ENCODE measurements at places on chromosomes 11 and 22.

DNA sequence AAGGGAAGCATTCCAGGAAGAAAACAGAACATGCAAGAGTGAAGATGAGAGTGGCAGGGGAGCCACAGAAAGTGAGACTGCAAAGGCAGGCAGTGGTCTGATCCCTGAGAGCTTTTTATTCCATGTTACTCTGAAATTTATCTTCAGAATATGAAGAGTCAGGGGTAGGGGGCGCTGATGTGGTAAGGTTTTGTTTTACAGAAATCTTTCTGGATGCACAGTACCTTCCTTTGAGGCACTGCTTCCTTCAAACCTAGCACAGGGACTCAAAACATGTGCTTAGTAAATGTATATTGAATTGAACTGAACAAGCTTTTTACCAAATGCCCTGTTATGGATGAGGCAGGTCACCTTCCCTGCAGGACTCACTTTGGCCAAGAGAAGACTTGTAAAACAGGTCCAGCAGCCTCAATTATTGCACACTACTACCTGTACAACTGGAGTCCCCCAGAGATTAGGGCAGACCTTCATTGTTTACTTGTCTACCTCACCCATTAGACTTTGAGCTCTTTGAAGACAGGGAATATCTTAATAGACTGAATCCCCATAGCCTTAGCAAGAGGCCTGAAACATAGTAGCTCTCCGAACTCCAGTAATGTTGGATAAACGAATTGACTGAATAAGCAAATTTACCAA, 2.2 kb downstream of the PAK1 start:
- DNase-seq, result no peak

- no peak for DNase-seq
Measured at GRCh38 chr22:20211997-20212753, 55.9 kb downstream of the RTN4R start.

DNA sequence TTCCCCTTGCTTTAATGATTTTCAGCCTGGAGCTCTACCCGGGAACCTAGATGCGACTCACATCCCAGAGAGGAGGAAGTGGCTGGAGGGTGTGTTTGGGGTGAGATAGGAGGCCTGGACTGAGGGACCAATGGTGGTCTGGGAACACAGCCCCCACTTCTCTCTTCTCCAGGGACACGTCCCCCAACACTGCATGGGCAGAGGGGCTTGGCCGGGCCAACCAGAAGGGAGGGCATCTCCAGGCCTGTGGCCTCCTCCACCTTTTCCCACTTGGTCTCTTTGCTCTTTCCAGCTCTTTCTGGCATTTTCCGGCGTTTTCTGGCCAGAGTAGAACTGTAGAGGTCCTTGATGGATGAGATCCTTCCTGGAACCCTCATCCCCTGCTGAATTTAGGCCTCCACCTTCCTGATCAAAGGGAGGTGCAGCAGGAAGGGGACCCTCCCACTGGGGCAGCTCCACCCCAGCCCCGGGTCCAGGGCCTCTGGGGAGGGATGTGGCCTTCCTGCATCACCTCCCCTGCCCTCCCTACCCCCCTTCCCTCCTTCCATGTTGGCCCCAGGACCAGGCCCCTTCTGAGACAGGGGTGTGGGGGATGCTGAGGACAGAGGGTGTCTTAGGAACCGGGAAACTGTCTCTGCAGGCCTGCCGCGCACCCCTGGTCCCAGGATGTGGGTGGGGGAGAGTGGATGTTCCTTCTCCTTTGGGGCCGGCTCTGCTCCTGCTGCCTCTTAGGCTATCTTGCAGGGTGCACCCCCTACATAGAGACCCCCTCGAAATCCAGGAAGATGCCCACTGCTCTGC, 24.4 kb downstream of the MRGPRG start:
- DNase-seq, result no peak

GRCh38 chr11:12269104-12269441, 108.3 kb upstream of the PARVA start:
- DNase-seq, result no peak

GRCh38 chr22:36358533-36359469, 29.0 kb downstream of the MYH9 start:
- DNase-seq, result no peak

DNA sequence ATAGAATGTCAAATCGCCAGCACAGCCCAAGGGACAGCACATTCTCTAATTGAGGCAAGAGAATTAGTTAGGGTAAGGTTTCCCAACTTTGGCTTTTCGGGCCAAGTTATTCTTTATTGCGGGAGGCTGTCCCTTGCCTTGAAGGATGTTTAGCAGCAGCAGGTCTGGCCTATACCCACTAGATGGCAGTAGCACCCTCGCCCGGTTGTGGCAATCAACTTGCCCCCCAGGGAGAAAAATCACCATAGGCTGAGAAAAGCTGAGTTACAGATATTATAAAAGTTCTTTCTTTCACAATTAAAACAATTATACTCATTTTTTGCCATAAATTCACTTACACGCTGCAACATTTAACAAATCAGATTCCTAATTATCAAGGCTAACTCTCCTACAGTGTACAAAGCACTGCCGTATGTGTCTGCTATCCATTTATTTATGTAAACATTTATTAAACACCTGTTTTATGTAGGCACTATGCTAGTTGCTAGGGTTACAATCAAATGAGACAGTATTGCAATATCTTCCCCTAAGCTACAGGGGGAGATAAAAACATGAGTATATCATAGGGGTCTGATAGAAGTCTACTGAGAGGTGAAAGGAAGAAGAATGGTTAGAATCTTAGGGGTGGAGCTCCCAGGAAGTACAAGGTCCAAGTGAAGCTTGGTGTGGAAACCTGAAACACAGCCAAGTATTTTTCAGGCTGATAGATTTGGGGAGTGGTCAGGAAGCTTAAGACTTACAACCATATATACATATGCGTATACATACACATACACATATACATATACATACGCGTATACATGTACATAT, 452.3 kb downstream of the RAB38 start:
- DNase-seq, result no peak

- no peak for DNase-seq
Measured at GRCh38 chr11:44623731-44624491, 58.4 kb downstream of the CD82 start.

DNA sequence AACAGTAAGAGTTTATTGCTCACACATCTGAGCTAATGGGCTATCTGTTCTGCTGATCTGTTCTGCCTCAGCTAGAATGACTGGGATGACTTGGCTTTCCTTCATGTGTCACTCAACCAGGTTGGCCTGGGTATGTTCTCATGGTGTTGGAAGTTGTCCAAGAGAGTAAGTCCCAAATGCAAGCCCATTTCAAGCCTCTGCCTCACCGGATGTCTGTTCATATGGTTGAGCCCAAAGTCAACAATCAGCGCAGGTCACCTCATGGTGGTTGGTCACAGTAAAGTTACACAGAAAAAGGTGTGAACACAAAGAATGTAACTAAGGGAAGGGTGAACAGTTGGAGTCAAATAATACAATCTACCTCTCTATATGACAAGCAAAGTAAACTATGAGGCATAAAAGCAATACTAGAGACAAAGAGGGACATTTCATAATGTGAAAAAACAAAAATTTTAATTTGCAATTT, 1.9 kb downstream of the GDPD4 start:
- DNase-seq, result no peak

- DNase-seq, result no peak
Measured at GRCh38 chr11:61656347-61657077, 23.7 kb upstream of the DAGLA start.

DNA sequence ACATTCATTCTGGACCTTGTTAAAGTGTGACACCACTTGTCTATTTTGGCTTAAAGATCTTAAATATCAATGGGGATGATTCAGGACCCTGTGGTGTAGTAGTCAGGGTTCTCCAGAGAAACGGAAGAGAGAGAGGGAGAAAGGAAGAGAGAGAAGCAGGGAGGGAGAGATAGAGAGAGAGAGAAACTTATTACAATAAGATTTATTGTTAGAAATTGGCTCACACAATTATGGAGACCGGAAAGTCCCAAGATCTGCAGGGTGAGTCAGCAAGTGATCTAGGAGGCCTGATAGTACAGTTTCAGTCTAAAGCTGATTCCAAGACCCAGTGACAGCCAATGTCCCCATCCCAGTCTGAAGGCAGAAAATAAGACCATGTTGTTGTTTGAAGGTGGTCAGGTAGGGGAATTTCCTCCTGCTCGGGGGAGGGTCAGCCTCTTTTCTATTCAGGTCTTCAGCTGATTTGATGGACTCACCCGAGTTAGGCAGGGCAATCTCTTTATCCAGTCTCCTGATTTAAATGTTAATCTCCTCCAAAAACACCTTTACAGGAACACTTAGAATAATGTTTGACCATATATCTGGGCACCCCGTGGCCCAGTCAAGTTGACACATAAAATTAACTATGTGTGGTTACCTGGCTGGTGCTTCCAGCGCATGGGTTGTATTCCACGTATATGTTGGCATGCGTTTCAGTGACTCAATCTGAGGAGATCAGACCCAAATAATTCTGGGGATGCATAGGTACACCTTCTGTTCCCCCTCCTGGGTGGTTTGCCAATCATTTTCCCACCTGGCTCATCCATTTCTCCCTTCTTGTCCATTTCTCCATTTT, 1350.5 kb downstream of the TBC1D22A start:
- DNase-seq, result no peak

- no peak for DNase-seq
Measured at GRCh38 chr11:134022748-134023147, 46.1 kb upstream of the JAM3 start.

- no peak for DNase-seq
Measured at GRCh38 chr22:22884888-22885840, 2.5 kb upstream of the IGLL5 start.

DNA sequence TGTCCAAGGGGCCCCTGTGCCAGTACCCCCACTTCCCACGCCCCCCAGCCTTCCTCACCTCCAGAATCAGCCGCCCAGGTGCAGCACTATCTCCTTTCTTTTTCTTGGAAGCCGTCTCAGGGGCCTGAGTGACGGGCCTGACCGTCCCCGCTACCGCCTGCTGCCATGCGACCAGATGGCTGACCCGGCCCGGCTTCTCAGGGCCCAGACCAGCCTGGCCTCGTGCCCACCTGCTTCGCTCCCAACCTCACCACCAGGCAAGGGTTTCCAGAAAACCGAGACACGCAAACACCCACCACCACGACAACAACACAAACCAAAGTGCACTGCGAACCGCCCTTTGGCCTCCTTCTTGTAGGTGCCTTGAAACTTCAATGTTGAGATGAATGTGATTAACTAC, 39.1 kb downstream of the MACROD1 start:
- no peak for DNase-seq

- no peak for DNase-seq
Measured at GRCh38 chr11:6604790-6605189, 1.2 kb downstream of the ILK start.

DNA sequence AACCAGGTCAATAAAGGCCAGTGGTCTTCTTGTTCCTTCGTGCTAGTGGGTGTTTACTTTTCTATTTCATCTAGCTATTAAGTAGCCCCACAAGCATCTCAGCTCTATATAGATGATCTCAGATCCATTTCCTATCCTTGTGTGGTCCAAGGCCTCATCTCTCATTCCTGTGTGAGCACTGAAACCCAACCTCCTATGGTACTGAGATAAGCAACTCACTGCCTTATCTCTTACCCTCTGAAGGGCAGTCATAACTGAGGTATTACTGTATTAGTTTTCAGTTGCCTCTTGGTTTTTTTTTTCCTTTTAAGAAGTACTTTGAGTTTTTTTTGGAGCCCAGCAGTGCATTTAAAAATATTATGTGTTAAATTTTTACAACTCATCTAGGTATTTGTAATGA, 28.3 kb downstream of the ACER3 start:
- DNase-seq, result no peak

- no peak for DNase-seq
Measured at GRCh38 chr22:24407884-24408283, 19.5 kb upstream of the ADORA2A start.

- DNase-seq, result no peak
Measured at GRCh38 chr11:93123351-93123898, 74.4 kb downstream of the SLC36A4 start.

DNA sequence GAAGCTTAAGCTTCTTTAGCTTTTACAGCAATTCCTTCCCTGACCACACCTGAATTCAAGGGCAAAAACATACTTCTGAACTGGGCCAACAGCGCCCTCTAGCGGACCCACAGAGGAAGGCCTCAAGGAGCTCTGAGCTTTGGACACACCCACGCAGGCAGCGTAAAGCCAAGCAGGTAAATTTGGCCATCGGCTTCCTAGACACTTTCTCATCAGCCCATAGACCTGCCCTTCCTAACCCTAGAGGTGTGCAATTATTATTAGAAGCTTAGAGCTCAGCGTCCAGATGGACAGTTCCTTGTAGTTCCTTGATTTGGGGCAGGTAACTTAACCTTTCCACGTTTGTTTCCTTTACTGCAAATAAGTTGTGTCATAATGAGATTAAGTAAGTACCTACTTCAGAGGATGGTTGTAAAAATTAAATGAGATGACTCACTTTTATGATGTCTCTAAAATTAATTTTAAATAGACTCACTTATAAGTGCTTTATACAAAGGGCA, 25.7 kb upstream of the HMGXB4 start:
- DNase-seq, result no peak

- DNase-seq, result no peak
Measured at GRCh38 chr11:34640050-34640923, 19.4 kb downstream of the EHF start.

DNA sequence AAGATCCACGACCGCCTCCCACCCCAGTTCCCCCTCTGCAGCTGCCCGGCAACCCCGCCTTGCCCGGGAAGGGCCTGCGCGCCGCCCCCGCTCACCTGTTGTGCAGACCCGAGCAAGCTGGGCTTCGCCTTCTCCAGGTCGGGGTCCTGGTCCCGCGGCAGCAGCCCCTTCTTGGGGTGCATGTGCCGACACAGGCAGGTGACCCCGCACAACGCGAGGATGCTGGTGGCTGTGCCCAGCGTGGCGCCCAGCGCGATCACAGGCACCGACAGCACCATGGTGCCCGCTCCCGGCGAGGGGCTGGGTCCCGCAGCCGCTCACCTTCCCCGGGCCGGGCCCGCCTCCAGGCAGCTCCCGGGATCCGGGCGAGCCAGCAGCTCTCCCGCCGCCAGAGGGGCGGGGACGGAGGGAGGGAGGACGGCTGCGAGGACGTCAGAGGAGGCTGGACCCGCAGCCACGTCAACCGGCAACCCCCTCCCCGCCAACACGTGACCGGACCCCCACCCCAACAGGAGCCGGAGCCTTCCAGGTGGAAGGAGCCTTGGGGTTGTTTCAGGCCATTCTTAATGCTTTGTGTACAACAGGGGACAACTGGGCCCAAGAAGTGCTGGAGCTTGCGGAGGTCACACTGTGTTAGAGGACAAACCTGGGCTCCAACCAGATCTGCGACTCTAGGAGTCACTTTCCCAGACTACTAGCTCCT, at the start of gene SYT13:
Gene SYT13 (minus strand): TSS at position 412 of the 703 bp plus-strand sequence. CDS start 134 bp downstream, at position 278.
- no peak for DNase-seq

DNA sequence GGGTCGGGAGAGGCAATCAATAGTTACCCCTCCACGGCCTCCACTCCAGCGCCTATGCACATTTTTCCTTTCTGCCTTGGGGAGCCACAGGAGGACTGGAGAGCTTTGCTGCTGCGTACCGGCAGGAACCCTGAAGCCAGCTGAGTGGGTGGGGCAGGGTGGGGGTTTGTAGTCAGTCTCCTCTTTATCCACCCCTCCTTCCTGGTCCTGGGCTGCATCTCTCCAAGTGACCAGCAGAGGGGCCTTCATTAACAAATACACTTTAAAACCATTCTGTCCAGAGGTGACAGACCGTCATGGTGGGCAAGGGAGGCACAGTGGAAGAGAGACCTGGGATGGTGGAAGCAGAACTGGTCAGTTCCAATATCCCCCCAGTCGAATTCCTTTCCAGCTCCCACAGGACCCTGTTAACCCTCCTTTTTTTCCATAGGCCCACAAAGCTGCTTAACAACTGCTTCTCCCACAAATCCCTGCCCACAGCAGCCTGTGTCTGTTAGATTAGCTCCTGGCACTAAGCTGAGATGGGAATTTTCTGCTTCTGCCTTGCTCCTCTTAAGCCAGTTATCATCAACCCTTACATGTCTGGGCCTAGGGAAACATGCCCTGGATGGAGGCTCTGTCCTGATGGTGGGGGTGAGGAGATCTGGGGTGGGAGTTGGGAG, 3.9 kb upstream of the ABCG4 start:
- DNase-seq, result peak; percentile 32

Measured in HFF-Myc (cell line).